ENCODE measurements at places on chromosomes 1 and 21.

GRCh38 chr21:21631961-21632360, 633.8 kb downstream of the NCAM2 start:
- no peak for DNase-seq

- DNase-seq = no peak
These were observed 9.7 kb upstream of the ATAD3B start for GRCh38 chr1:1461721-1462317.

DNA sequence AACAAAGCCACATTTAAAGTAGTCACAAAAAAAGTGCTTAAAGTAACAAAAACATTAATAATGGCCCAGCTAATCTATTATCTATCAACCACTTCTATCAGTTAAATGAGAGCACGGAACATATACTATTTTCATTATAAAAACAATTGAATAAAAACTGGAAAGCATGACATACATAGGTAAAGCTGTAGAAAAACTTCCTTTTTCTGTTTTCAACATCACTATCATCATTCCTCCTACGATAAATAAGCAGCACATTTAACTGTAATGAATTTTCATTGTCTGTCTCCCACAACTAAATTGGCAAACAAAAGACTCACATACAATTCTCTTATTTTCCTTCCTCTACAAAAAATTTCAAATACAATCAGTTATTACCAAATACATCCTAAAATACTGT, 96.4 kb upstream of the DPH5 start:
- DNase-seq = no peak

- DNase-seq = no peak
These were observed 15.6 kb downstream of the NIBAN1 start for GRCh38 chr1:184958554-184959353.

DNA sequence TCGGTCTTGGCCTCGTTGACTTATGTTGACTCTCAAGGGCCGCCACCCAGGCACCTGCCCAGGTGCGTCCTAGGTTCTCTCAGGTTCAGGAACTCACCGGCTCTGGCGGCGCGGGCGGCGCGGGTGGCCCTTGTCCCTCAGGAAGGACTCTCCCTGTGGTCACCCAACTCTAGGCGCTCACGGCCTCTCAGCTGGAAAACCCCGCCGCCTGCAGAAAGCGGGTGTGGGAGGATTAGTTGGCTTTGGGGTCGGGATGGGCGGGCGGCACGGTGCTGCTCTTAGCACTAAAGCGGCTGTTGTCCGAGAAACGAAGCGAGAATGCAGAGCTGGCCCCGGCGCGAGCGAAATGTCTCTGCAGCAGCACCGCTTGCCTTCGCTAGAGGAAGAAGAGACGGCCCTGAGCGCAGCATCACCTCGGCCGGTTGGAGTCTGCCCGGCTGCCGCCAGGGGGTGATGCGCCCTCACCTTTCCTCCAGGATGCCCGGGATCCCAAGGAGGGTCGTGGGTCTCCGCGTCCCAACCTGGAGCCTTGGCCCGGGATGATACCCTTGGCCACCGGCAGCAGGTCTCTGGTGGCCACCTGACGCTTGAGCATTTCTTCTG, 8.1 kb upstream of the TADA1 start:
- DNase-seq = no peak
